T follicular helper cell (primary cell): ENCODE measurements at places on chromosomes 1 and 21.
A peak's percentile ranks its signal among the peaks of the same experiment; 100 is the strongest.

GRCh38 chr21:42307106-42307505 lies 8.1 kb downstream of the TFF3 start:
- DNase-seq: no peak

DNA sequence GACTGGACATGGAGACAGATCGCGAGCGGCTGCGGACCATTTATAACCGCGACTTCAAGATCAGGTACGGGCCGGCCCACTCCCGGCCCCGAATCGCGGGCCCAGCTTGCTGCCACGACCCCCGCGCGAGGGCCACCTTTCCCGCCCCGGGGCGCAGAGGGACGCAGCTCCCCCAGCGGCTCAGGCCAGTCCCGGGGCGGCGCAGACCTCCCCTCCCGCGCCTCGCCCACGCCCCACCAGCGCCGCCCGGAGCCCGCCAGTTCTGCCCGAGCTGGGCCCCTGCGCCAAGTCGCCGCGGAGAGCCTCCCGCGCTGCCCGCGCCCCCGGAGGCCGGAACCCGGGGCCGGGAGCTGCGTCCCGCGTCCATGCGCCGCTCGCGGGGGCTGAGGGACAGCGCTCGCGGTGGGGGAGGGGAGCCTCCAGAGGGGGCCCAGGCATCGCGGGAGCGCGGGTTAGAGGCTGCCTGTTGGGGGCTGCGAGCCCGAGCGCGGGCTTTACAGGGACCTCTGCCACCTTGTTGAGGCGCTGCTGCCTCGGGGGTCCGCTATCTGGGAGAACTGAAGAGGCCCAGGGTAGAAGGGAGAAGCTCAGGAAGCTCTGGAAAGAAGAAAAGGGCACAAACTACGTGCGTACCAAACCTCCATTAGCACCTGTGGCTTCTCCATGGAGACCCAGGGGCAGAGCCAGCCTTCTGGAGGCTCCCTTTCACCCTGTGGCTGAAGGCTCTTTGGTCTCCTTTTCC lies 698 bp downstream of the MOV10 start:
- peak; percentile 10 for DNase-seq

DNA sequence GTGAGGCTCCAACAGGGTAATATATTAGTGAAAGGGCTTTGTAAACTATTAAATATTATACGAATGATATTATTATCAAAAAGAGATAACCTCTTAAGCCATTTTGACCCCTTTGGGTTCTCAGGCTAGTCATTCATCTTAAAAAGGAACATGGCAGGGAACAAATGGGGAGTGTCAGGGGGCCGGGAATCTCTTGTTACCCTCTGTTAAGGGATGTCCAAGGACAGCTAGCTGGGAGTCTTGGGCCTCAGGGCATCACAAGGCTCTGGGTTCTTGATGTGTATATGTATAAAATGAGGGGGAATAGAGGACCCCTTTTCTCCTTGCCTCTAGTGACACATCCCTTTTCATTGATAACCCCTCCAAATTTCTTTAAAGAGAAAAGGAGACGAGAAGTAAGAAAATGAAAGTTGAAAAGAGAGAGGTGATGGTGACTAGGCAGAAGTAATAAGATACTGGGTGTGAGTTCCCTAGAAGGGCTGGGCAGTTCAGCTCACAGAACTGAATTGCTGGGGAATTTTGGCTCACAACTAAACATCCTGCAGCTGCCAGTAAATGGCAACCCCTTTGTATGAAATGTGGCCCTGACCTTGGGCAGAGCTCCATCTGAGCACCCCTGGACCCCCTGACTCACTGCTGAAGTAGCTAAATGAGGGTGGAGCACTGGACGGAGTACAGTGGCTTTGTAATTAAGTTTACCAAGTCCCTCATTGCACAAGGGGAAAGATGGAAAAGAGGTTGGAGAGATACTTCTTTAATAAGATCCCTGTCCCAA lies 20.0 kb upstream of the ZNF326 start:
- no peak for DNase-seq

- no peak for DNase-seq
Measured at GRCh38 chr1:230151924-230152468, 85.0 kb downstream of the GALNT2 start.

GRCh38 chr1:181383695-181384094 lies 99.6 kb upstream of the CACNA1E start:
- no peak for DNase-seq

GRCh38 chr1:15584489-15585363 lies at the start of gene AGMAT:
Gene AGMAT (minus strand): TSS chr1:15585051. CDS start chr1:15584967, 84 bp downstream.
- no peak for DNase-seq

DNA sequence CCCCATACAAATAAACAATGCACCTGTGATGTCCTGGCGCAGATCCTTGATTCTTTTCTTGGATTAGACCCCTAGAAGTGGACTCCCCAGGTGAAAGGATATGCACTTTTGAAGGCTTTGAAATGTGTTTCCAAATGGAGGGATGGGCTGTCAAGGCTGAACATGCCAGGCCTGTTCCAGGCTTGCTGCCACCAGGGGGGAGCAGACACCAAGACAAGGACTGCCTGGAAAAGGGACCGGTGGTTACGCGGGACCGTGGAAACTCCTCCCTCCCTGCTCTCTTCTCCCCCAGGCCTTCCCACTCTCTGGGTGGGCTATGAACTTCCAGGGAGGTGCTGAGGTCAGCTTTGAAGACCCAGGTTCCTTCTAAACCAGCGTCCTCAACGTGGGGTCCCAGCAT lies 12.7 kb downstream of the C1QB start:
- no peak for DNase-seq

- DNase-seq: no peak
Measured at GRCh38 chr1:113292603-113293255, 97.6 kb upstream of the MAGI3 start.

- no peak for DNase-seq
Measured at GRCh38 chr1:244067893-244068292, 16.8 kb downstream of the ZBTB18 start.

- no peak for DNase-seq
Measured at GRCh38 chr1:46067652-46068051, 64.8 kb downstream of the PIK3R3 start.

GRCh38 chr1:147545133-147545532 lies 3.8 kb downstream of the BCL9 start:
- DNase-seq: peak; percentile 76

DNA sequence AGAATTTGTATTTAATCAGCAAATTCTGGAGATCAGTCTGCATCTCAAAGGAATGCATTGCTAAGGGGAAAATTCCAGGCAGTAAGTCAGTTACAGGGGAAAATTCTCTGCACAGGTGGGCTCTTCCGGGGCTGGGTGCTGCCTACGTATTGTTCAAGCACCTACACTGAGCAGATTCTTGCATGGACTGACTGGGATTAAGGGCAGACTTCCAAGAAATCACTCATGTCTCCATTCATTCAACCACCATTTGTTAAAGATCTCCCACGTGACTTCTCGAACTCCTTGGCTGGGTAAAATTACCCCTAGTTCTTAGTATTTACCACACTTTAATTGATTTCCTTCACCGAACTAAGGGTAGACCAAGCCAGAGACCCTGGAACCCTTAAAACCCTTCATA lies 28.2 kb upstream of the KCNE1 start:
- DNase-seq: no peak

DNA sequence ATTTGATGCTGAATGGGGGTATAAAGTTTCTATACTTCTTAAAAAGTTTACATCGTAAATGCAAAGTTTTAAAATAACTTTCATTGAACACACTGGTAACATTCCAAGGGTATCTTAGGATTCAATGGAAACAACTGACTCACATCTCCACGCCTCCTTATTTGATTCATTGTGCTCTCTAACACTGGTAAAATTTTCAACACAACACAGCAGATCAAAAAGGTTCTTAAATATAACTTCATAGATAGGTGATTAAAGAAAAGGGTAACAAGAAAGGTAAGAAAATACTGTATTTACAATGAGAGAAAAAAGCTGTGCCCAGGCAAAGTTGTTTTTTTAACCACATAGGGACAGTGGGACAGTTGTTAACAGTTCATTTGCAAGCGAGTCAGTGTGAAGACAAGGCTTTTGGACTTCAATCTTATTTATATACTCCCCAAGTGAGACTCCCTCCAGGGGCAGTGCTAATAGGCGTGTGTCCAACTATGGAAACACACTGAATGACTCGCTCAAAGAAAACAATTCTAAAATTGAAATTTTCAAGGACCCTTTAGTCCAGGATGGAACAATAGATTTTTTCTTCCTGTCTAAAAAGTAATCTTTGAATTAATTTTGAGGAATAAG lies 140.5 kb downstream of the TIAM1 start:
- no peak for DNase-seq

GRCh38 chr1:229229137-229229720 lies 41.7 kb upstream of the RAB4A start:
- no peak for DNase-seq

DNA sequence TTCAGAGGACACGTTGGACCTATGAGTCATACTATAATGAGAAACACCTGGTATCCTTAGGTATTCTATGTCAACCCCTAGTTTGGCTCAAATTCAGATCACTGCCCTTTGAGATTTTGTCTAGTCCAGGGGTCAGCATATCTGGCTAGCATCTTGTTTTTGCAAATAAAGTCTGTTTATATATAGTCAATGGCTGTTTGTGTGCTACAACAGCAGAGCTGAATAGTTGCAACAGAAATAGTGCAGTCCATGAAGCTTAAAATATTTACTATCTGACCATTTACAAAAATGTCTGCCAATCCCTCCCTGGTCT lies 48.5 kb upstream of the EDEM3 start:
- DNase-seq: no peak

DNA sequence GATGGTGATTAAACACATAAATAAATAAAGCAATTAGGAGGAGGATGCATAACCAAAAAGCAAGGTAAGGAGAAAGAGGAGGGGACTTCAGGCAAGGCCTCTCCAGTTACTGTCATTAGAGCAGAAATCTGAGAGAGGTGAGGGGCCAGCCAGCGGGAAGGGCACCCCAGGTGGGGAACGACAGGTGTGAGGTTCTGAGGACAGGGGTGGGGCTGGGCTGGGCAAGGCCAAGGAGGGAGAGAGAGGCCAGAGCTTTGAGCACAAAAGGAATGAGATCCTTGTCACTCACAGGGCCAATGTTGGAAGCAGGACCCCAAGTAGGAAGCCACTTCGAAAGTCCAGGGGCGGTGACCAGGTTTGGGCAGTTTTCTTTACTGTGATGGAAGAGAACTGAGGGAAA lies 182.2 kb upstream of the RAB4A start:
- no peak for DNase-seq

GRCh38 chr1:236872075-236872666 lies 77.1 kb downstream of the MTR start:
- DNase-seq: no peak

GRCh38 chr1:67557696-67558448 lies 127.1 kb upstream of the GADD45A start:
- no peak for DNase-seq

GRCh38 chr1:24186993-24187790 lies at the start of gene IFNLR1:
Gene IFNLR1 (minus strand): TSS chr1:24187289. CDS start chr1:24187248, 41 bp downstream.
- peak; percentile 51 for DNase-seq

GRCh38 chr21:22278366-22278765 lies 1280.2 kb downstream of the NCAM2 start:
- DNase-seq: no peak

DNA sequence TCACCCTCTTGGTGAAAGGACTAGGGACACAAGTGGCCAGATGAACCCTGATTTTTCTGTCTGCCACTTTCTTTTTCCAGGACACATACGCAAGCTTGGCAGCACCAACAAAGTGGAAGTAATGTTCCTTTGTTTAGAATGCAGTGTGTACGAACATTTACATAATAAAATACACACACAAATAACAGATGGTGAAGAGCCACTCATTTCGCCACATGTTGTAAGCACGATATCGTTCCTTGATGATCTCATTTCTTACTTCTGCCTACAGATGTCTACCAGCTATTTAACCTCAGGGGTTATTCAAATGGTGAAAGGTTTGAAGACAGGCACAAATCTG lies 670.2 kb upstream of the CXADR start:
- DNase-seq: no peak

GRCh38 chr21:46441961-46442498 lies 16.7 kb upstream of the DIP2A start:
- no peak for DNase-seq

- no peak for DNase-seq
Measured at GRCh38 chr1:27614625-27615344, 10.8 kb upstream of the AHDC1 start.

DNA sequence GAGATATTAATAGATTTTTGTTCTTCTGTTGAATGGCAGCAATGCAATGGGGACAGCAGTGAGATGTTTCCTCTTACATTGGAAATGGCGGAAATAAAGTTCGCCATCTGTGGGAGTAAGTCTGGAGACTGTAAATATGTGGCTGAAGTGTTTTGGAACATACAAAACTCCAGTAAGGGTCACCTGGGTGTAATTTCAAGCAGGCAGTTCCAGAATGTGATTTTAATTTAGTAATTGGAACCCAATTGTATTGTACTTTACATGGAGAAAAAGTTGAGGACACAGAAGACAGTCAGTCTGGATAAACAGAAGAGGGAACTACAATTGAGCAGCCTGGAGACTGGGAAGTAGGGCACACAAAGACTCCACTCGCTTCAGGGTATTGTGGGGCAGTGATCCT lies 108.6 kb downstream of the NTMT2 start:
- DNase-seq: no peak

DNA sequence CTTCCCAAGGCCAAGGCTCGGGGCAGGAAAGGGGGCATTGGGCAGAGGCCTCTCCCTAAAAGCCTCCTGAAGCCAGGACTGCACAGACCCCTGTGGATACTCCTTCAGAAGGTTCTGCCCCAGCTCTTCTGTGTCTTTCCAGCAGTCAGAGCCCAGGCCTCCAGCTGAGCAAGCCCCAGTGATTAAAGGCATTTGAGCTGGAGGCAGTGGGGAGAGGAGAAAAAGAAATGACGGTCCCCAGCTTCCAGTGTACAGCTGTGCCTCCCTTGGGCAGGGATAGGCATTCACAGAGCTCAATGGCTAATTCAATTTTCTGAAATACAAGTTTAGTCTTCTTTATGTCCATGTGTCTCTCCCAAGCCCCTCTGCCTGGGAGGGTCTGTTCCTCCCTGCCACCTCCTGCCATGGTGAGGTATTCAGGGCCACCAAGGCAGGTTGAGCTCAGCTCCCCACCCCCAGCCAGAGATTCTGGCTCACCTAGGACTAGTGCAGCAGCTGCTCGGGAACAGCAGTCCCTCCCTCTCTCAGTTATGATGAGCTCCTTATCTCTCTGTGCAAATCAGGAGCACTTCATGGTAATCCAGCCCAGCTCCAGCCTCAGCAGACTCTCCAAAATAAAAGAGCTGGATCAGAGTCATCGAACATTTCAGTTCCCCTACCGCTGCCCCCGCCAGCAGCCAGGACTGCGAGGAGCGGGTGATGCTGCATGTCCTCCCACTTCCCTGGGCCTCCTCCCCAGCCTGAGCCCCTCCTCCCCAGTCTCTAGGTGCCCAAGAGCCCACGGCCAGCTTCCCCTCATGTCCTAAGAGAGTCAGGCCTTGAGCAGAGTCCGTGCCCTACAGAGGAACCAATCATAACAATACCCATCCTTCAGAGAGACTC lies 208.4 kb upstream of the ZC3H12A start:
- no peak for DNase-seq

- no peak for DNase-seq
Measured at GRCh38 chr1:230286890-230287269, 139.3 kb downstream of the PGBD5 start.

GRCh38 chr1:54199765-54200518 lies at the start of the genes CYB5RL and MRPL37:
Gene CYB5RL (minus strand): TSS chr1:54200030. CDS start chr1:54195616, 4,414 bp downstream.
Gene MRPL37 (plus strand): TSS chr1:54200167. CDS start chr1:54200244, 77 bp downstream.
- DNase-seq: peak; percentile 84

- no peak for DNase-seq
Measured at GRCh38 chr1:107682467-107682866, 282.5 kb downstream of the VAV3 start.

GRCh38 chr21:38422082-38422481 lies 76.2 kb downstream of the ERG start:
- DNase-seq: no peak

GRCh38 chr1:232328486-232329102 lies 301.3 kb downstream of the SIPA1L2 start:
- DNase-seq: no peak
